Nephron progenitor cell (in vitro differentiated cells): ENCODE measurements at places on chromosomes 6 and 20.

- no peak for DNase-seq
Measured at GRCh38 chr6:158143700-158144099, 24.4 kb downstream of the SERAC1 start.

DNA sequence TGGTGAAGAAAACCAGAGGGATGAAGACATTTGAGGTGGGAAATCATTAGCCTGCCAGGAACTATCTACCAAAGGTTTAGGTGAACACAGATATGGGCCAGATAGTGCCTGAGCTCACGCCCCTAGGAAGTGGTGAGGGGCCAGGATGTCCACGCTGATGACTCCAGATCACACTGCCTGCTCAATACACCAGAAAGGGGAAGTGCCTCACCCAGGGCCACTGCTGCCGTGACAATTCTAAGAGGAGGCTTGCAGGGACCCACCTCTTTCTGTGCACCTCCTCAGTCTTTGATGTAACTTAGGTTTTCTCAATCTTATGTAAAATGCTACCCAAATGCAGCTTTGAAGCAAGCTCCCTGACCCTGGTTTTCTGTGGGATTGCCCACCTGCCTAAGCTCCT is 5.4 kb upstream of the RAB44 start:
- DNase-seq, result no peak

DNA sequence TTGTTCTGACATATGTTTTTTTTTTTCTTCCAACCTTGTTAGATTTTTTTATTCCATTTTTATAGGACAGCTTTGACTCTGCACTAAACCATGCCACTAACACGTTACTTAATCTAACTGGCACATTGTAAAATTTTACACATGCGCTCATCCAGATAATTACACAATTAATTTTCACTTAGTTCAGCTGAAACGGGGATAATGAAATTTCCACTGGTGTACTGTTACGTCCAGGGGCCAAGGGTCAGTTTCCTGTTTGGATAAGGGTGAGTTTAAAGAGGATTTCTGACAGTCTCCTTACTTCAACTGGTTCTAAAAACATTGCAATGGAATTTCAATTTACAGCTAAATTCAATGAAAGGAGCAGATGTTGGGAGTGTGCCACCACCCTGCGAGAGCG is 221.8 kb upstream of the CEP162 start:
- DNase-seq, result peak; percentile 54

DNA sequence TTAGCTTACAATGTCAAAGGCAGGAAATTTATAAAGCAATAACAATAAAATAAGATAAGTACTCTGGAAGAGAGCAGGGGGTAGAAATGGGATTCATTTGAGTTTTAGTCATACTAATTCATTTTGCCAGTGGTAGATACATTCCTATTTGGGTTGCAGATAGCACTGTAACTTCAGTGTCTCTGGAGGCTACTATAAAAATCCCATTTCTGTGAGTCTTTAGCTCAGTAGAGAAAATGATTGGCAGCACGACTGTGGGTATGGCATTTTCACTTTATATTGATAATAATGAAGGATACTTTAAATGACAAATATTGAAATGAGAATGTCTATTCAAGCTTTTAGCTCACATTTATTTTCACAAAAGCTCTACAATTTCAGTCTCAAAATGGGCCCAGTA is 93.6 kb downstream of the FHL5 start:
- no peak for DNase-seq

- DNase-seq, result no peak
Measured at GRCh38 chr6:117311310-117311709, 46.0 kb downstream of the VGLL2 start.

DNA sequence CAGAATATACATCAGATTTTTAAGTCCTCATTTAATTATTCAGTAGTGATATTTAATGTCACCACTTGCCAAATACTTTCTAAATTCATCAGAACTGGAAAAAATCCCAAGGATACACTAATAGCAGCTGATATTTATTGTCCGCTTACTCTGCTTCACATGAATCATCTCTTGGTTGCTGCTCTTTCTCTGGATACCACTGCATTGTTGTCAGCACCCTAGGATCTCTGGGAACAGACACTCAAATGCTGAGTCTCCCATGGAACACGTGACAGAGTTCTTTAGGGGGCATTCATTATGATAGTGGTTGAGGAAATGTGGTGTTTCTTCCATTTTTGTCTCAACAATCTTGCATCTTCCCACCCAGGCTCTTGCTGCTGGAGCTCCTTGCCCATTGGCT is 318.0 kb downstream of the RFPL4B start:
- no peak for DNase-seq

- peak; percentile 97 for DNase-seq
Measured at GRCh38 chr20:63641792-63642523, 11.3 kb downstream of the STMN3 start.

DNA sequence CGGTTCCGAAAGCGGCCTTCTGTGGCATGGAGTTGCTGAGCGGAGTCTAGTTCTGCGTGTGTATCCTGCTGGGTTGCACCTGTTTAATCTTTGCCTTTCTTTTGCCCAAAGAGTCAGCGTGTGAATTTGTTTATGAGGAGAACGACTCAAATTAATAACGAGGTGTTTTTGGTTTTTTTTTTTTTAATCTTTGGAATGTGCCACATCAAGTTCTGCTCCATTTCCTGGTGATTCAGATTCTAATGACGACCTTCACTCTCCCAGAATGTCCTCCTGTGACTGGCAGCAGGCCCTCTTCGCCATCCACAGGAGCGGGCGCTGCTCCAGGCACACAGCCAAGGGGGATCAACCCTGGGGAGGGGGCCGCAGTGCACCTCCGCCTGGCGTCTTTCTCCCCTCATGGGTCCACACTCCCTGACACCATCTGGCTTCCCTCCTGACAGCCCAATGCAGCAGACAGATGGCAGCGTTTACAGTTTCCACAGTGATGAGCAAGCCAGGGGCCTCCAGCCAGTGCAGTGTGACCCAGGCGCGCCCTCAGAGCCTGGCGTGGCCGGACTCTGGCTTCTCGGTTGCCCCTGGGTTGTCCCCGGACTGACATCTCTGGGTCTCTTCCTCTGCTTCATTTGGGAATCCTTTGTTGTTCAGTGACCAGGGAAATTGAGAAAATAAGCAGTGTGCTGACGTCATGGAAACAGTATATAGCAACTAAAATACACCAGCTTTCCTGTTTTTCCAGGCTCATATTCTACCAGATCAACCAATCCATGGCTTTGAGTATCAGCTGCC is 27.5 kb upstream of the AFDN start:
- no peak for DNase-seq

GRCh38 chr20:49028684-49029083 is 17.4 kb upstream of the CSE1L start:
- no peak for DNase-seq

DNA sequence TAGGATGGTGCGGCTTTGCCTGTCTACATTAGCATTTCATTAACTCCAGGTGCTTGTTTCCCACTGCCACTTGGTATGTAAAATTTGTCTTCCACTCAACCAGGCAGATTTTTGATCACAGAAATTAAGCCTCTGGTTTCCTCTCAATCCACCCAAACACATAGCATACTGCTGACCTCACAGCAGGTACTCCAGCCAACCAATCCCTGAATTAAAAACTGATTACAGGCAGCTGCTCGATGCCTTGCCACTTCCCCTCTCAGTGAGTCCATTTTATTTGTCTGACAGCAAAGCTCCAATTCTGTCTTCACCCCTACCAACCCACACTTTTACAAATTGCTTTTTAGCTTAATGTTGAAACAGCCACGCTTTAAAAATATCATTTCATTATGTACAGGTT is 95.2 kb downstream of the PLCB1 start:
- DNase-seq, result no peak

GRCh38 chr6:89449193-89449592 is 16.2 kb downstream of the ANKRD6 start:
- DNase-seq, result no peak

- peak; percentile 51 for DNase-seq
Measured at GRCh38 chr20:2006452-2007361, 12.8 kb upstream of the PDYN start.

DNA sequence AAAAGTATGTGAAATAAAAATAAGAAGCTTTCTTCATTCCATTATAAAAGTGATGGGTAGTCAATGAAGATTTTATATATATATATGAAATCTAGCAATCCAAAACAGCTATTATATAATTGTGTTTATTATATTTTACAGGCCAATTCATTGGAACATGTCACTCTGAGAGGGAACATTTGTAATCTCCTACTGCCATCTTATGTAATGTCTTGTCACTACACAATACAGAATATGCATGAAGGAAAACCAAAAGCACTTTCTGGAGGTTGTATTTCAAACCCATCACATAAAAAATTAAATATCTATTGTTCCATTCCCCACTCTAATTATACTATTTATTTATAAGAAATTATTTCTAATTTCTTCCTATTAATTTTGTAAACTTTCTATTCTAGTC is 31.5 kb upstream of the IRAK1BP1 start:
- no peak for DNase-seq

- DNase-seq, result no peak
Measured at GRCh38 chr6:12232821-12233220, 57.3 kb upstream of the EDN1 start.

- DNase-seq, result no peak
Measured at GRCh38 chr20:22807045-22807444, 222.7 kb upstream of the FOXA2 start.

- DNase-seq, result no peak
Measured at GRCh38 chr20:10798811-10799210, 125.0 kb upstream of the JAG1 start.

DNA sequence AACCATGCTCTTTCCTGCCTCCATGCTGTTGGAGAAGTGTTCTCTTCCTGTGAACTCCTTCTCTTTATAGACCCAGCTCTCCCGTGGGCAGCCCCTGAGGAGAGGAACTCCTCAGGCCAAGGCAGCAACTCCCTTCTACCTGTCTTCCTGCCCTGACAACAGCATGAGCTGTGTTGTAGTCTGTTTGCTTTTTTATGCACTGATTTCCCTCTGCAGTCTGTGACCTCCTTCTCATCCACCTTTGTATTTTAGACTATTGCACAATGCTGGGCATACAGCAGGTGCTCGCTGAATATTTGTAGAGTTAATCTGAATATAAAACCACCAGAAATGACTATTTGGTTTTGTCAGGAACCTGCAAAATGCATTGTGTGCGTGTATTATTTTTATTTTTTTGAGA is 152.2 kb upstream of the CHD6 start:
- no peak for DNase-seq

DNA sequence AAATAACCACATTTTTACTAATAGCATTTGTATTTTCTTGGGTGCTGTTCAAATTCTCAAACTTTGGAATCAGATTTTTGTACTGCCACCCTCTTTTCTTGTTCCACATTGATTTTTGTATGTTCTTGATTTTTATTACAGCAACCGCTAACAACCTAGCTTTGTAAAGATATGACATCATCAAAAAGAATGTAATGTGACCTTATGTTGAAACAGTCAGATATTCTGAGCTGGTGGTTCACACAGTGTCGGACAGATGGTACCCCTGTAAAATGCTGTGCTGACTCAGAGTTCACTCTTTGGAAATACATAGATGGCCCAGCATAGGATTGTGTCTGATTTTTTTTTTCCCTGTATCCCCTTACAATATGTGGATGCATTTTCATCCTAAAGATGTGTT is 118.9 kb downstream of the QKI start:
- DNase-seq, result no peak

- DNase-seq, result no peak
Measured at GRCh38 chr6:63705707-63706106, 70.1 kb downstream of the PHF3 start.

DNA sequence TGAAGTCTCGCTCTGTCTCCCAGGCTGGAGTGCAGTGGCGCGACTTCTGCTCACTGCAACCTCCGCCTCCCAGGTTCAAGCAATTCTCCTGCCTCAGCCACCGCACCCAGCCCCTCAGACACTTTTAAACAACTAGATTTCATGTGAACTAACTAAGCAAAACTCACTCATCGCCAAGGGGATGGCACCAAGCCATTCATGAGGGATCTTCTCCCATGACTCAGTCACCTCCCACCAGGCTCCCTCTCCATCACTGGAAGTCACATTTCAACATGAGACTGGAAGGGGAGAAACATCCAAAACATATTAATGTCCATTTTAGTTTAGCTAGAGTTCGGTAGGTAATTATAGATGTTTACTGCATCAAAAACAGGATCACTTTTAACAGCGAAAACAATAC is 95.9 kb upstream of the PRL start:
- no peak for DNase-seq
